ENCODE measurements at places on chromosomes 5 and 9.

DNA sequence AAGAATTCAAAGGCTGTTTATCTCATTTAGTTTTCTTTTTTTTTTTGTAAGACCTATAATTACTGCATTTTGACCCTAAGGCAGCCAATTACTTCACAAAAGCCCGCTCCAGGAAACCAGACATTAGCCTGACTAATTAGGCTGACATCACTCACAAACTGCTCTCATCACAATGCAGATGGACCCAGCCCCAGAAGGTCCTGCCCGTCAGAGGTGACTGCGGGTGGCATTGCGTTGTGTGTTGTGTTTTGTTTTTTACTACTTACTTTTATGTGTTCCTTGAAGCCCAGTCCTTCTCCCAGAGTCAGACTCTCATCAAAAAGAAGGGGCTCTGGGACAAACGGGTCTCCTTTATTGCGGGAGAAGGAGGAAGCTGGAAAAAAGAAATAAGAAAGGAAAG, 172.2 kb downstream of the HSD17B3 start:
- DNase-seq, result no peak

DNA sequence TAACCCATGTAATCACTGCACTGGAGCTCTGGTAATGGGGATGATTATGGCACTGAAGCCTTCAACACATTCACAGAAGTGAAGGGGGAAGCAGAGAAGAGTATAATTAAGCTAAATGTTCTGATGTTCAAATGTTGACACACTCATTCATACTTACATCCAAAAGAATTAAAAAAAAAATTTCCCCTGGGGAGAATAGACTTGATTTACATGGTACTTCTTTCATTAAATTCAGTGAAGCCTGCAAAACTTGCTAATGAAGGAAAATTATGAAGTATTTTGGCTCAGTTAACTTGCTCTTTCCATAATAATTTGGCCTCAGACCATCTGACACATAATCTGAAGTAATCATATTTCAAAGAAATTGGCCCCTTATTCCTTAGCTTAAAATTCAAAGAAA, 428.8 kb downstream of the SH3GL2 start:
- no peak for DNase-seq

GRCh38 chr9:92804727-92805126, 40.1 kb upstream of the BICD2 start:
- DNase-seq, result no peak

DNA sequence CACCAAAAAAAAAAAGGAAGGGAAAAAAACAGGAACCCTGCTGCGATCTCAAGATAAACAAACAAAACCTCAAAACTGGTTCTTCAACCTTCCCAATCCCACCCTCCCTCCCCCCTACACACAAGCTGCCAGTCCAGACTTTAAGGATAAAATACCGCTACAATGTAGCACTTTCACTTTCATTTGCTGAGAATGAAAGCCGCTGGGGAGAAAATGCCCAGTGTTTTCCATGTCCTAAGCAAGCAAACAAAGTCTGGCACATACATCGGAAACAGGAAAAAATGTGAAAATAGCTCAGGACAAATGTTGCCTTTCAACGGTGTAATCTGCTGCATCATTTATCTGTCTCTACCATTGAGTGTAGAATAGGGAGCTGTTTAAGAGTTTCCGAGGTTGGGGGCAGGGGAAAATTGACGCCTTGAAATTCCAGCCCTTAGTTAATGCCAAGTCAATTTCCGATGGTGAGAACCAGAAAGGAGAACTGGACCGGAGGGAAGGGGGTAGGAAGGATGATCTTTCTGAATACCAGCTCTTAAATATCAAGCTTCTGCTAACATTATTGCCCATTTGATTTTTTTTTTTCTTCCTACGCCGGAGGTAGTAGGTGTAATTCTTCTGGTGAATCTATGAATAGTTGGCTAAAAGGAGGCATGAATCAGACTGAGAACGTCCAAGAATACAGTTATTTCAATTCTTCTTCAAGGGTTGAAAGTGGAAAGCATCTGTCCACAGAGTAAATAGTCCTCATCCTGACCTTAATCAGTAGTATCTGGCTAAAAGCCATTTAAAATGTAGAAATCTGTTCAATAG, 1.2 kb upstream of the ADAMTS6 start:
- no peak for DNase-seq

DNA sequence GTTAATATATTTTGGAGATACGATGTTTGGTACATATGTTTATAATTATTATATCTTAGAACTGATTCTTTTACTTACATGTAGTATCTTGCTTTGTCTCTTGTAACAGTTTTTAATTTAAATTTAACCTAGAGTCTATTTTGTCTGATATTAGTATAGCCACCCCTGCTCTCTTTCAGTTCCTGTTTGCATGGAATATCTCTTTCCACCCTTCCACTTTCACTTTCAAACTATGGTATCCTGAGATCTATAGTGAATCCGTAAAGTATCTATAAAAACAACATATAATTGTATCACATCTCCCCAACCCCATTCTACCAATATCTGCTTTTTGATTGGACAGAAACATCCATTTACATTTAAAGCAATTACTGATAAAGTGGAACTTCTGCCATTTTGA, 7.2 kb downstream of the IRGM start:
- no peak for DNase-seq

- no peak for DNase-seq
Measured at GRCh38 chr9:127968042-127968441, 12.7 kb downstream of the EEIG1 start.
